ENCODE measurements at places on chromosomes 7 and 10.

DNA sequence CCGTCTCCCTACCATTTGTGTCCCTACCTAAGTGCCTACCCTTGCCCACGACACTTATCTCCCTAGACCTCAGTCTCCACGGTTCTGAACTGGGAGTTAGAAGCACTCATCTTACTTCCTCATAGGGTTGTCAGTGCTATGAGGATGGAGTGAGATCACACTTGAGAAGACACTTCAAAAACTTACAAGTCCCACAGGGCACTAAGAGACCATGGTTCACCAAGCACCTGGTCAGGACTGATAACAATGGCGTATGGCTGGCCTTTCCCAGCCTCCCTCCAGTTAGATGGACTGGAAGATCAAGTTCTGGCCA lies 43.2 kb downstream of the KCNMA1 start:
- peak; percentile 66 for DNase-seq

DNA sequence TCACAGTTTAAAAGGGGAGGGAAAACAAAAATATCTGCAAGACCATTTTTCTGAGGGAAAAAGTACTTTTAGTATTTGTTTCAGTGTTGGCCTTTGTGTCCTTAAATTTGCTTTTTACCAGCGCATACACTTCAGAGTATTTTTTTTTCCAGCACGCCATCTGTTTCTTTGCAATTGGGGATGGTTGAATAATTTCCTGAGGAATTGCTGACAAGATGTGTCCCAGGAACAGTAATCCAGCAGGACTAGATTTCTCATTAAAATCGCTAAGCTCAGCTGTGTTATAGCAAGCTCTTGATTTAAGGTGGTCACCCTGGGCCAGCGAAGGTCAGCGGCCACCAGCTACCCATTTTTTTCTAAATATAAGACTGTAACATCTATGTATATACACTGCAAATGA lies 156.9 kb upstream of the RHOBTB1 start:
- DNase-seq = no peak

GRCh38 chr7:110591341-110591740 lies 499.6 kb upstream of the LRRN3 start:
- DNase-seq = no peak

- peak; percentile 13 for DNase-seq
Measured at GRCh38 chr10:26779176-26779860, 81.4 kb downstream of the ABI1 start.

GRCh38 chr7:96337519-96337918 lies 15.6 kb upstream of the SLC25A13 start:
- DNase-seq = no peak

- no peak for DNase-seq
Measured at GRCh38 chr7:40530292-40530691, 395.5 kb downstream of the SUGCT start.

DNA sequence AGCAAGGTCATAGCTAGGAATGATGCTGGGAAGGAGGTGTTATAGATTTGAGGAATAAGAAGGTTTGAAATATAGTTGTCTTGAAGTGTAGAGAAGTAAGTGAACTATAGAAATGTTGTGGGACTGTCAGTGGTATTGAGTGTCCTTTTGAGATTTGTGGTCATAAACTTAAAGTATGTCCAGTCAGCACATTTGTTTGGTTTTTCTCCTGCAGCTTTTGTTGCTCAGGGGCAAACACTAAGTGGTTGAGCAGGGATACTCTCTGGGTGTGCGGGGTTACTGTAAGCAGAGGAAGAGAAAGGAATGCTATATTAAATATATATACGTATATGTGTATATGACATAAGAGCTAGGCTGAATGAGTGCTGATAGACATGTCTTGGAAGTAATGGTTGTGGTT lies 67.1 kb downstream of the HECTD2 start:
- DNase-seq = no peak

DNA sequence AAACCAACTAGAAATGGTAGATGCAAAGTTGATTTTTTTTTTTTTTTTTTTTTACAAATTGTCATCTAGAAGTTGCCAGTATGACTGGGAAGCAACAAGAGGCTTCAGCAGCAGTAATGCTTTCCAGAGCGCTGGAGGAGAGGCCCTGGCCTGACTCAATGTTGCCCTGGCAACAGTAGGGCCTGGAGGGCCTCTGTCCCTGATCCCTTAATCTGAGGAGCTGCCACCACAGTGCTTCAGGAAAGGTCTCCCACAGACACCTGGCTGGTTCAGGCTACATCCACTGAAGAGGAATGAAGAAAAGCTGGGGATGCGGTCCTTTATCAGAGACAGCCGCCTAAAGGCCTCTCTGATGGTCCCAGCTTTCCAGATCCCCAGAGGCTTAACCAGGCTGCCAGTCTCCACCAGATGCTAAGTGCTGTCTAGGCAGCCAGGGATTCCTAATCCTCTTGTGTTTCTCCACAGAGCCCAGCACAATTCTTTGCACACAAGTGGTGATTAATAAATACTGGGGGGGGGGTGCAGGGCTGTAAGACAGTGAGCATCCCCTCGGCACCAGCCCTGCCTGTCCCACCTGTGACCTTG lies 33.7 kb downstream of the ZNF777 start:
- no peak for DNase-seq

- no peak for DNase-seq
Measured at GRCh38 chr7:106062521-106062931, 49.6 kb downstream of the SYPL1 start.
